ENCODE measurements at places on chromosomes 5 and 9.

GRCh38 chr5:167573370-167574127 lies 717.9 kb upstream of the WWC1 start:
- no peak for DNase-seq

DNA sequence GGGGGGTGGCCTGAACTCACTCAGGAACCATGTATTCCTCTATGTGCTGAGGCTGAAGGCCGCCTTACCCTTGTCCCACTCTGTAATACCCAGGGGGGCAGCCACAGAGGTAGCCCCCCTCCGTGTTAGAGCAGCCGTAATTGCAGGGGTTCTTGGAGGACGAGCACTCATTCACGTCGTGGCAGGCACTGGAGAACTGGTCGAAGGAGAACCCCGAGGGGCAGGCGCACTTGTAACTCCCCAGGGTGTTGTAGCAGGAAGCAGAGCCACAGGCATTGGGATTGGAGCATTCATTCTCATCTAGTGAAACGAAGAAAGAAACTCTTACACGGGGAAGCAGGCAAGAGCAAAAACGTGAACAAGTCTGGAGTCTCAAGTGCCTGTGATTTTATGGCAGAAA lies 179.8 kb downstream of the SLC12A2 start:
- no peak for DNase-seq

DNA sequence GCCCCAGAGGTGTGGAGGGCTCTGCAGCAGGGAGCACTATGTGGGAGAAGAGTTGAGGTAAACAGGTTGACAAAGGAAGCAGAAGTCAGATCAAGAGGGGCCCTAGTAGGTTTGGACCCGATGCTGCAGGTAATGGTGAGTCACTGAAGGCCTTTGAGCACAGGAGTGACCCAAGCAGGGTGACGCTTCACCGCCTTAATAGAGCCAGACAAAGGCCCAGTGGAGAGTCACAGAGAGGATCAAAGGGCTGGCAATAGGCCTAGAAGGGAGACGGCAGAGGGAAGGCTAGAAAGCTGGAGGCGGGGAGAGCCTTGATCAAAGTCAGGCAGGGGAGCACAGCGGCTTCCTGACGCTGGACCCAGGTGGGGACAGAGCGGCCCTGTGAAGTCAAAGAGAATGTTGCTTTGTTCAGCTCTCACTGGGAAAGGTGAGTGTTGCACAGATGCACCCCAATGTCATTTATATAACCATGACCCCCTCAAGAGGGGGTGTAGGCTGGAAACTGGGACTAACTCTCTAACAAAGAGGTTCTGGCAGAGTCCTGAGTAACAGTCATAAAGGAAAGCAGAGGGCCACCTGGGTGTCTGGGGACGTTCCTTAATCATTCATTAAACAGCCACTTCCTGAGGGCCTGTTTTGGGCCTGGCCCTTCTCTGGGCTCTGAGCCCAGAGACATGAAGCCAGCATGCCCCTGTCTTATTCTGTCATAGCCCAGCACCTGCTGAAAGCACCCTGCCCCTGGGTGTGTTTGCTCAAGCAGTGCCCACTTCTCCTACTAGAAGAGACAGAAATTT lies 9.8 kb upstream of the CPLX2 start:
- DNase-seq = no peak

DNA sequence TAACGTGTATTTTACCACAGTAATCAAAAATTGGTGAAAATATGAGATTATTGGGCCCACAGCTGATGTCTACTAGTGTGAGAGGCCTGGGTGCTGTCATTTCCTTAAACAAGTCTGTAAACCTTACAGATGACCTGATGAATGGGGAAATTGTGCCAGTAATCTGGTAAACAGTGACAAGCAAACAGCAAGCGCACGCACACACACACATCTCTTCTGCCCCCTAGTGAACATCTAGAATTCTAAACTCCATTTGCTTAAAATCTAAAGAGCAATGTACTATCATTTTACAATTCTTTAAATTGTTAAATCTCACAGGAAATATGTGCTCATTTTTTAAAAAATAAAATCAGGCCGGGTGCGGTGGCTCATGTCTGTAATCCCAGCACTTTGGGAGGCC lies 7.5 kb upstream of the RAPGEF1 start:
- no peak for DNase-seq

- DNase-seq = no peak
These were observed 86.6 kb downstream of the KCNN2 start for GRCh38 chr5:114448481-114448880.

GRCh38 chr5:127820910-127821553 lies 117.8 kb downstream of the CCDC192 start:
- no peak for DNase-seq

DNA sequence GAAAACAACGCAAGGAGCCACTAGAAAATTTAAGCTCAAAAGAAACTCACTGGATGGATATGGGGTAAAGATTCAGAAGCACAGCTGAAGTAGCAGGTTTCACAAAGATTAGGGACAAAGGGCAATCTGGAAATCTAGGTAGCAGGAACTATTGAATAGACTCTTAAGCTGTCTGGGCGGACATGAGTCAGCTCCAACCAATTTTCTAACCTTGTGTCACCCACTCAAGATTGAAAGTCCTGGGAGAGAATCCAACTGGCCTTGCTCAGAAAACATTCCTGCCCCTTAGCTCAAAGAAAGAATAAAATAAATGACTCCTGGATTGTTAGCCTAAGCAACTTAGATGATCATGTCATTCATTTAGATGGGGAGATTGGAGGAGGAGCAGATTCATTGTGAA lies 69.2 kb downstream of the STK32A start:
- DNase-seq = no peak

DNA sequence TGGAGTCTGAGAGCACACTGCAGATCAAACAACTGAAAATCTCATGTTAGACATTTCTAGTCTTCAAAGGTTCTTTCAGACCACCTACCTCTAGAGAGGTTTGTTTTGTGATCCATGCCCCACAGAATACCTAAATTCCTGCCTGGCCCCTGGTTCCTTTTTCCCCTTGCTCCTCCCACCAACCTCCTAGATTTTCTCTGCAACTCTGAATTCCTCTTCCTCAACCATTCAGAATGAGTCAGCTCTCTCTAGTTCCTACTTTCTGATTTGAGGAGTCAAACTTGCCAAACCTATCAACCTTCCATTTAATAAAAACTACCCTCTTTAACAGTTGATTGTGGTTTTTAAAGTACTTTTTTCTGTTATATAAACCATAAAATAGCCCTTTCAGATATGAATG lies 83.2 kb upstream of the ZNF462 start:
- DNase-seq = no peak

DNA sequence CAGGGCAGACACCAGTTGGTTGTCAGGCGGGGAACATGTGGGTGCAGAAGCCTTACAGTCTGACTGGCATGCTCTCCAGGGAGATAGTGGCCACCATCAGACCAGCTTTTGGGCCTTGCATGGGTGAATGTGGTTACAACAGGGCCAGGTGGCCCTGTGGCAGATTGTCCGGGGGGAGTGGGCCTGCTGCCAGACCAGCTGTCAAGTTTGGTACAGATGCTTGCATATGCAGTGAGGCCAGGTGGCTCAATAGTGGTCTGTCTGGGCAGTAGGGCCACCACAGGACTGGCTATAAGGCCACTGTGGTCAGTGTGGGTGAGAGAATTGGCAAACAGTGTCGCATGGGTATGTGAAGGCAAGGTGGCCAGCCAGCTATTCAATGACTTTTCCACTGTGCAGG lies 148.7 kb downstream of the FAM174A start:
- no peak for DNase-seq

GRCh38 chr9:37004424-37004935 lies 29.6 kb downstream of the PAX5 start:
- DNase-seq = no peak

GRCh38 chr5:134445856-134446818 lies 34.5 kb upstream of the CDKN2AIPNL start:
- no peak for DNase-seq

DNA sequence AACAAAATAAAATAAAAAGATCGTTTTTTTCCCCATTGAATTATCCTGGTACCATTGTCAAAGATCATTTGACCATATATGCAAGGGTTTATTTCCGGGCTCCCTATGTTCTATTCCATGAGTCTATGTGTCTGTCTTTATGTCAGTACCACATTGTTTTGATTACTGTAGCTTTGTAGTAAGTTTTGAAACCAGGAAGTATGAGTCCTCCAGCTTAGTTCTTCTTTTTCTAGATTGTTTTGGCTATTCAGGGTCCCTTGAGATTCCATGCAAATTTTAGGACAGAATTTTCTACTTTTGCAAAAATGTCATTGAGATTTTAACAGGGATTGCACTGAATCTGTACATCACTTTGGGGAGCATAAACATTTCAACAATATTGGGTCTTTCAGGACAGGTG lies 18.7 kb upstream of the EEIG1 start:
- no peak for DNase-seq

GRCh38 chr5:167918184-167918812 lies 373.1 kb upstream of the WWC1 start:
- no peak for DNase-seq

DNA sequence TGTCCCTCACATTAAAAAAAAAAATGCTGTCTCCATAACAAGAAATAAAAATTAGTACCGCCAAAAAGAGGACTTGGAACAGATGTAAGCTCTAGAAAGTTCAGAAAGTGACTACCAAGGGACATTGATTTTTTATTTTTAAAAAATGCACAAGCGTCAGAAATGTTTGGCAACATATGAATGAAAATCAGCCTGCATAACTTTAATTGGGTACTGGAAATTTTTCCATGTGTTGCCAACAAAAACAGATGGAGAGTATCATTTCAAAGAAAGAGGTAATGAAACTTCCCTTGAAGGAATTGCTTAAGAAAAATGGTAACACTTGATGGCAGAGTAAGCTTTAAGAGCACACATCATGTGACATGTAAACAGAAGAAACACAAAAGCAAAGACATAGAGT lies 47.2 kb downstream of the OR2K2 start:
- DNase-seq = no peak

DNA sequence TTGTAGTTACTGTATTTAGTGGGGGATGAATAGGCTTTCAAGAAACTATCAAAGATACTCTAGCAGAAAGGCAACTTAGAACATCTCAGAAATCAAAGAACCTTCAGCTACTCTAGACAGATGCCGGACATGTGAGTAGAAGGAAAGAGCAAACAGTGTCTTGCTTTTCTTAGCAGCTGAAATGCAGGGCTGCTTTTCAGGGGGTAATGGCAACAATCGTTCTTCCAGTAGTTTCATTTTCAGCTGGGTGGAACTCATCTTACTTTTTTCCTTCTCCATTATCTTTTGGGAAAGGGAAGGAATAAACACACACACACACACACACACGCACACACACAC lies 281.6 kb downstream of the CRB2 start:
- DNase-seq = no peak

DNA sequence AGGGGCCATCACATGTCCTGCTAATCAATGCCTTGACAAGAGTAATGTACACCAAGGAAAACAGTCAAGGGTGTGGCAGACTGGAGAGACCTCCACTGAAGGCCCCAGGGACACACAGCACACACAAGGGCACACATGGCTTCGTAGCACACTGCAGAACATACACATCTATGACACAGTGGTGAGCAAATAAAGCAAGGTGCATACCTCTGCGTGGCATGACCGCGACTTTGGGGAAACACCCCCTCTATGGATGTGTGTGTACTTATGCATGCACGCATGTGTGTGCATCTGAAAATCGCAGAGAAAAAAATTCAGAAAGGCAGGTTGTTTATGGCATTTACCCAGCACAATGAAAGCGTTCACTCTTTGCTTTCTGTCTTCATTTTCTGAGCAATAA lies 20.5 kb downstream of the SEMA4D start:
- DNase-seq = no peak

DNA sequence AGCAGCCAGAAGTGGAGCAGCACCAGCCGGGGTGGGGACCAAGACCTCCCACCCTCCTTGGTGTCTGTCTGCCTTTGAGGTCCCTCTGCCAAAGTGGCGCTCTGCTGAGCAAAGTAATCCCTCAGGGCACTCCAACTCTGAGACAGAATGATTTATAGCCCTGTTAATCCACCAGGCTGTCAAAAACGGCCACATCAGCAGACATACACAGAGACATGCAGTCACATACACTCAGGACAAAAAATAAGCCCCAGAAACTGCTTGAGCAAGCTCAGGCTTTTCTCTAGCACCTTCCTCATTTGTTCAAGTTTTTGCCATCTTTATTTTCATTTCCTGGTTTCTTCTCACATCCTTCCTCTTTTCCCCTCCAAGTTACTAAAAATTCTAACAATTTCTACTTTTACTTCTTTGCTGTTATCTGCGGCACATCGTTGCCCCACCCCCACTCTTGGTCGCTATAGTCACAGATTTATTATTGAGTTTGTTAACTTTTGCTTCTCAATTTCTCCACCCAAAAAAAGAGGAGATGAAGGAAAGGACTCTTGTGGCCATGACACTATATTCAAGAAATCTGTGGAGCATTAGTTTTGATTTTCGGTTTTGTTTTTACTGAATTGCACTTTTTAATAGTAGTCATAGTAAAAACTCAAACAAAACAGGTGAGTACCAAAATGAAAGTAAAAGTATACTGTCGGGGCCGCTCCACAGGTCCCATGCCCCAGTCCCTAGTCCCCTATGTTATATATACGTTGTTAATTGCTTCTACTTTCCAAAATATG lies 17.4 kb upstream of the ADRB2 start:
- peak; percentile 38 for DNase-seq

DNA sequence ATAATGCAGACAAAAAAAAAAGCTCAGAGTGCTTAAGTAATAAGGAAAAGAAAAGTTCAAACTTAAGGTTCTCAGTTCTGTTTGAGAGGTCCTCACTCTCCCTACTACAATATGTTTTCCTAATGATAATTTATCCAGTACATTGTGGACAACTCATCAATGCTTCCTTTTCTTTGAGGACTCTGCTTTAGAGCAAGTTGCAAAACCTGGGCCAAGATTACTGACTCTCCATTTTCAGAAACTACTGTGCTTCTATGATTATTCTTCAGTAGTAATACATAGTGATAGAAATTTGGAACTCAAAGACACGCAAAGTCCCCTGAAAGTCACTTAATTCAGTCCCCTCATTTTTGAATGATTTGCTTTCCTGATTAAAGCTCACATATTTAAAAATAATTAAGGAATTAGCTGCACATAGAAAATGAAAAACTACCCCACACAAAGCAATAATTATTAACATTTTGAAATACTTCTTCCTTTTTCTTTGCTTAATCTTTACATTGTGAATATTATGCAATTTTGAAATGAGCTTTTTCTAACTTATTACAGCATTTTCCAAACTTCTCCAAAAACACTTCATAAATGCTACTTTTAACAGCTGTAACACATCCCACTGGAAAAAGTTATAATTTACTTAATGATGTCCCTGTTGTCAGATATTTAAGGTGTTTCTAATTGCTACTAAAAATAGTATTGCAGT lies 11.2 kb downstream of the CDKN2A start:
- no peak for DNase-seq

GRCh38 chr5:78961743-78962142 lies 23.4 kb downstream of the ARSB start:
- no peak for DNase-seq

- DNase-seq = no peak
These were observed 114.6 kb upstream of the SLC12A2 start for GRCh38 chr5:127969002-127969401.

DNA sequence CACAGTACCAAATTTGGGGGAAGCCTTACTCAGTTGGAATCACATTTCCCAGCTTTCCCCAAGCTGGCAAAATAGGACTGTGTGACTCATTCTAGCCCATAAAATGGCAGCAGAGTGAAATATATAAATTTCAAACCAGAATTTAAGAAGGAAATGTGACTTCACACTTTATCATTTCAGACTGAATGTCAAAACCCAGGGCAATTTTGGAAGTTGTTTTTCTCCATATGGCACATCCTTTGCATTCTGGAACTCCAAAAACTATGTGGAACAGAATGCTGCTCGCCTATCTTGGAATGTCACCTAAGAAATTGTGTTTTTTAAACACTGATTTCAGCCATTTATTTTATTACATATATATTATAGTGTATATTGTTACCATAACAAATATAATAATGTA lies 424.7 kb upstream of the ST8SIA4 start:
- no peak for DNase-seq
